C1 segment of cervical spinal cord (tissue), 14 donors: ENCODE measurements at places on chromosomes 12 and 14.

DNA sequence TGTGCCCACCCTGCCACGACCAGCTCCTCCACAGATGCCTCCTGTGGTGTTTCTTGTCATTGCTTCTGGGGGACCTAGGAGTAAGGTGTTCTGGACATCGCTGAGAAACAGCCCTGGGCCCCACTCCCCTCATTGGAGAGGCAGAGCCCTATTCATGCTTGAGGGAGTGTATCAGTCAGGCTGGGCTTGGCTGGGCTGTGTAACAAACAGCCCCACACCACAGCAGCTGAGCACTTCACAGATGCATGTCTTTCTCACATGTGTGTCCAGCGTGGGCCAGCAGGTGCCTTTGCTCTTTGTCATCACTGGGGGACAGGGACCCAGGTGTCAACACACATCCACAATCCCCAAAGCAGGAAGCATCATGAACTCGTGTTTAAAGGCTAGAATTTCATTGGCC, 65.1 kb upstream of the FBRSL1 start:
- DNase-seq = no peak

DNA sequence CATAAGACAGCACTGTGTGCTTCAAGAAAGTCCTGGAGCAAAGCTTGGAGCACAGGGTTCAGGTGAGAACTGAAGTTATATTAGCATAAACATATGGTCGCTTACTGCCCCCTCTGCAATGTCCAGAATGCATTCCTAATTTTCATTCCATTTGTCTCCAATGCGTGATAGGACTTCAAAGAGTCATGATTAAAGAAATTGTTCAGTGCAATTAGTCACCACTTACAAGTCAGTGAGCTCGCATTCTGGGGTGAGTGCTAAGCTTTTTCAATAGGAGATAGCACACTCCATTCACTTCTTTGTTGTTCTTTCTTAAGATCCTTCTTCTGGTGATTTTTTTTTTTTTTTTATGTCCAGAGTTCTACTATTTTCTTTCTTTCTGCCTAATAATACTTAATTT, 398.4 kb downstream of the SYT1 start:
- DNase-seq = no peak

- DNase-seq = no peak
These were observed 616.6 kb downstream of the KCNH5 start for GRCh38 chr14:62428429-62429203.

DNA sequence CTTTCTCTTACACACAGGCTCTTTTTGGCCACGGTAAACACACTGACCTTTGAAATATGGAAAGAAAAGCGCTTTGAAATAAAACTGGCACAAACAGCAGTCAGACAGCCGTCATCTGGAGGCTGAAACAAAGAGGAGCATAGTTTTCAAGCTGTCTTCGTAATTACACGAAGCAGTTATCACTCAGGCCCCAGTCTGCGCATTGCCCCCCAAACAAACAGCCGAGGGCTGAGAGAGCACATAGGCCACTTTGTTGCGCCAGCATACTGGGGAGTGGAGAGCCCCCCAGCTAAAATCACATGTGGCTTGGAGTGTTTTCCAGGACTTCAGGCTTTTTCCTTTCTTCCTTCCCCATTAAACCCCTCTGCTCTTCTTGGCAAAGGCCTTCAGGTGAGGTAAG, 142.9 kb upstream of the BTG1 start:
- DNase-seq = peak; percentile 19

- no peak for DNase-seq
These were observed 2.0 kb downstream of the SIX1 start for GRCh38 chr14:60647081-60647836.

DNA sequence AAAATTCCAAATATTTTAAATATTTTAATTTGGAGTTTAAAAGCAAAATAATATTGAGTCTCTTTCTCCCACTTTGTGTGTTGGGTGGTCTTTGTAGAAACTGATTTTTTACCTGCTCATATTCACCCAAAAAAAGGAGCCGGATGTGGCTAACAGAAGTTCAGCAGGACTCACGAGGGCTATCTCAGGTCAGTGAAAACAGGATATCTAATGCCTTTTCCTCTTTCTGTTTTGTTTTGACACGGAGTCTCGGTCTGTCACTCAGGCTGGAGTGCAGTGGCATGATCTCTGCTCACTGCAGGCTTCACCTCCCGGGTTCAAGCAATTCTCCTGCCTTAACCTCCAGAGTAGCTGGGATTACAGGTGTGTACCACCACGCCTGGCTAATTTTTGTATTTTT, 30.8 kb downstream of the COA8 start:
- DNase-seq = no peak

- DNase-seq = peak; percentile 26
These were observed 259.1 kb downstream of the PCNX1 start for GRCh38 chr14:71166180-71166837.

DNA sequence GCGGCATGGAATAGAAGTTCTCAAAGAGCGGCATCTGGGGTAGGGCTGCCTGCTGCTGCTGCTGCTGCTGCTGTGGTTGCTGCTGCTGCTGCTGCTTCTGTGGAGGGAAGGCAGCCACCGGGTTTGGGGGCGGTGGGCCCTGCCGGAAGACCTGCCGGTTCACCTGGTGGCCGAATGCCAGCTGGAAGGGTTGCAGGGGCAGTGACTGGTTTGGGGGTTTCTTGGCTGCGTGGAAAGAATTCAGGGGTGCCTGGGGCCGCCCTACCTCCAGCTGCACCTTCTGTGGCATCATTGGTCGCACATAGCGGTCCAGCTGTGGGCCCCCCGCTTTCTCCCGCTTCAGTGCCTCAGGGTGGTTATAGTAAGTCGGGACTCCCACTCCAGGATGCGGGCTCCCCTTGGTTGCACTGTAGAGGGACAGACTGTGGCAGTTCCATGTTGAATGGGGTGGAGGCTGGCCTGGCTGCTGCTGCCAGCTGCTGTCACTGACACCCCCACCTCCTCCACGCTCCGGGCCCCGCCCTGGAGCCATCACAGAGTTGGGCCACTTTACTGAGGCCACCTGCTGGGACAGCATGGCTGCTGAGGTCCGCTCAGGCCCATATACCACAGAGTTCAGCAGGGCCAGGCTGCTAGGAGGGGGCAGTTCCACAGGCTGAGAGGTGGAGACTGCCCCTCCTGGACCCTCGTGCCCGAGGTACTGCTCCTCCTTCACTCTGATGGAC, 25.2 kb upstream of the PNMA1 start:
- no peak for DNase-seq

- DNase-seq = peak; percentile 1
These were observed 75.2 kb upstream of the RPH3A start for GRCh38 chr12:112716099-112717093.

DNA sequence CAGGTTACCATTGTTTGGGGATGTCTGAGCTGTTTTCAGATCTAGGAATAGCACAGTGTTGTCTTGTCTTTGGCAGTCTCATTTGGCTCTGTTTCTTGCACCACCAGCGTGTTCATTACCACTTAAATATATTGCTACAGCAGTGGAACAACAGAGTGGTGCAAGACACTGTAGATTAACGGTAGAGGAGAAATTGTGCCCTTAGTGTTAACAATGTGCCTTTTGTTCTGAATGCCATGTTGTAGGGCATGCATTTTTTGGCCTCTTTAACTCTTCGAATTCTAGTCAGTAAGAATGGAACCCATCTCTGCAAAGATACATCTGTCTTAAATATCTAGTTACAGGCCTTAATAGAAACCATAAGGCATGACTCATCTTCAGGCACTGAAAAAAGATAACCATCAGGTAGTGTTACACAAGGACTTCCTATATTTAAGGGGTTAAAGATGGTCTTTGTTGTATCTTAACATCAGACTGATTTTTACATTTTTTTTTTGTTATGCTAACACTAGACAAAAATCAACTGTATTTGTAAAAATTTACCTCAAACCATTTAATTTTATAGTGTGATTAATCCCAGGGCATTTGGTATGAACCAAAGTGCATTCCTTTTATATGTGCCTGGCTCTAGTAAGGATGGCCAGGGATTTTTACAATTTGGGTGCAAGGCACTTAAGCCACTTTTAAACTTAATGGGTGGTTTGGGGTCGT, 12.9 kb downstream of the DYRK2 start:
- no peak for DNase-seq

DNA sequence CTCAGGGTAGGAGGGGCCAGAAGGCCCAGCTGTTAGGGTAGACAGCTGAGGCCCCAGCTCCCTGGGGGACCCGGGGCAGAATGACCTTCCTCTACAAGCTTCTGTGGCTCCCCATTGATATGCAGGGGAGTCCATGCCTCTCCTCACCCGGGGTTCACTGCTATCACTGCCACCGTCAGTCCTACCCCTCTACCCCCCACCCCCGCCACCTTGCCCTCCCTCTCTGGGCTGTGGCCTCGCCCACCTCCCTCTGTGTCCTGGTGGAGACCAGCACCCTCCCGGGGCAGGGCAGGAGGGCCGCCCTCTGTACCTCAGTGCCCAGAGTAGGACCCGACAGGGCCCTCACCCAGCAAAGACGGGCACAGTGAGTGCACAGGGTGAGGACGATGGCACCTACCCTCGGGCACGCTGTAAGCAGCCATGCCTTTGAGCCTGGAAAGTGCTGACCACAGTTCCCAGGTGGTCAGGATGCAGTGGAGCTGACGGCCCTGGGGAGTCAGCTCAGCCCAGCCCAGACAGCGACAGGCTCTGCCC, 88.4 kb upstream of the SFSWAP start:
- no peak for DNase-seq

DNA sequence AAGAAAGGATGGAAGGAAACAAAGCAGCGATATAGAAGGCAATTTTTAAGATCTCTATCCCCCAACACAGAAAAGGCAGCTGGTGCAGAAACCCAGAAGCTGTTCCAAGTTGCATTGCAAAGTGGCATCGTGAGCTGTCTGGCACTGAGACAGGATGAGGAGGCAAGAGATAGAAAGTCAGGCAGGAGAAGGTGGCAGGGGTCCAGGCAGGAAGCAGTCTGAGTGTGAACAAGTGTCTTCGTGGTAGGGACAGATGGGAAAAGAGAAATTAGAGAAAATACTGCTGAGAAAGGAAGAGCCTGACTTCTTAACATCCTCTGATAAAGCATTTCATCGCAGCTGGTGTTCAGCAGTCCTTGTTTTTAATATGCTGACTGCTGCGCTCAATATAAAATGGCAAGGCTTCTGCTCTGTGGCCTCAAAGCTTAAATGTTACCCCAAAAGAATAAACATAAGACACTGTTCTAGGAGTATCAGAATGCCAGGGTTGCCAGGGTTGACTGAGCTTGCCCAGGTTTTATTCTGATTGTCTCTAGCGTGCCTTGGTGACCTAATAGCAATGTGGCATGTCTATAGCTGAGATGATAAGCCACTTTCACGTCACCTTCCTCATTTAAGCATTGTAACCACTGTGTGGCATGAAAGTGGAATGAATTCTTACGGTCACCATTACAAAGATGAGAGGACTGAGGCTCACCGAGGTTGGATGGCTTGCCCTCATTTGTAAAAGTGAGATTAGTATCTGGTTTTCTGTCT, 397.6 kb downstream of the NUAK1 start:
- DNase-seq = no peak

GRCh38 chr12:6330192-6330591, 11.7 kb downstream of the TNFRSF1A start:
- DNase-seq = no peak

GRCh38 chr12:123891516-123892179, 81.0 kb downstream of the CCDC92 start:
- no peak for DNase-seq

DNA sequence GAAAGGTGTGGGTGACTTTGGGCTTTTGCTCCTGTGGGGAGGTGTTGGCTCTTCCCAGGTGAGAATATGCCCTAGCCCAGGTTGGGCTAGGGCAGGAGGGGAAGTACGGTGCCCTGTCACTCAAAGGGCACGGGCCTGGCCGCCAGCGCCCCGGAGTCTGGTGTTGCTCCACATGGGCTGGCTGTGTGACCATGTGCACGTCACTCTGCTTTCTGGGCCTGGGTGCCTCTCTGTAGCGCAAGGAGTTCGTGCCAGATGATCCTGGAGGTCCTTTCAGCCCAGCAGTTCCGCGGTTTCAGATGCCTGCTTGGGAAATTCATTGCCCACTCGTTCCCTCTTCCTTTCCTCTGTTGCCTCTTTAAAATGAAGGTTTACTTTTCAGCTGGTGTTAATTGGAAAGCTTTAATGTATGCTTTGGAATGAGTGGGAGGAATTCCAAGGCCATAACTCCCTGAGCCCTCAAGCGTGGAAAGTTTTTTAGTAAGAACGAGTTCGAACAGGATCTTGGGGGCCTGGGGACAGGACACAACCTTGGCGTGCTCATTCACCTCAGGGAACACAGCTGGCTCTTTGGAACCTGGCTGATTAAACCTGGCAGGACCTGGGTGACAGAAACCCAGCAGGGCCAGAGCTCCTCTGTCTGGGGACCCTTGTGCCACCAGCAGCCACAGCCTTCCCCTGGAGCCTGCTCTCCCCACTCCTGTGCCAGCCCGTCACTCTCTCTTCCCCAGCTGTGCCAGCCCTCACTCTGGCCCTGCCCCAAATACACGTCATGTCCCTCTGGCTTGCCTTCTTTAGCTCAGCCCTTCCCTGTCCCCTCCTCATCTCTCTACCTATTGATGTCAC, 42.8 kb downstream of the TSPAN9 start:
- no peak for DNase-seq
